Adipocyte (in vitro differentiated cells): ENCODE measurements at places on chromosomes 12 and 14.

- DNase-seq: no peak
These were observed 39.9 kb downstream of the INSM2 start for GRCh38 chr14:35573911-35574310.

DNA sequence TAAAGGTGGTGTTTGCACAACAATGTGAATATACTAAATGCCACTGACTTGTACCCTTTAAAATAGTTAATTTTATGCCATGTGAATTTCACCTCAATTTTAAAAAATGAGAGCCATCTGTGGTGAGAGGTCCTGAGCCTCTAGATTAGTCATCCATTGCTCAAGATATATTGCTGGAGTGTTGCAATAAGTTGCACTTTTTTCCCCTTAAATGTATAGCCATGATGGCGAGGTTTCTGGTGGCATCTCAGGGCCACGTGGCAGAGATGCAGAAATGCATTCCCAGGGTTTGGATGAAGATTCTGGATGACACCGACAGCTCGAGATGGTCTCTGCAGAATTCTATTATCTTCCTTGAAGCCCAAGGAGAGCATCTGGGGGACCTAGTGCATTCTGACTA is 153.7 kb downstream of the AACS start:
- DNase-seq: peak; percentile 57

DNA sequence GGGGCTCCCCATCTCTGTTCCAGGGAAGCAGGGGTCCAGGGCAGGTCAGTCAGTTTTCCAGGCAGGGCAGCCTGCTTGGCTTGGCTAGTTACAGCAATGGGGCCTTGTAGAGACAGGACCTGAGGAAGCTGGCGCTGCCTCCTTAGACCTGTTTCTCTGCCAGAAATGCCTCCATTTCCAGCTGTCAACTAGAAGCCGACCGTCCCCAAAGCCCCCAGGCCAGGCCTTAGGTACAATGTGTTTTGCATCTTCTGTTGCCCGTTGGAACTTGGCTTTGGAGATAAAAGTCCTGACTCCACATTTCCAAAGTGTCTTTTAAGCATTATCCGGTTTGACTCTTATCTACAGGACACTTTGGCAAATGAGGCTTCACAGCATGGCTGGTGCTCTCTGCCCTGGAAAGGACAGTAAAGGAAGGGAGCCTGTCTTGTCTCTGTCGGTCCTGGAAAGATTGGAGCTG is 42.6 kb downstream of the KRT80 start:
- peak; percentile 12 for DNase-seq

- peak; percentile 94 for DNase-seq
These were observed 216.5 kb downstream of the PHLDA1 start for GRCh38 chr12:75814851-75815754.

DNA sequence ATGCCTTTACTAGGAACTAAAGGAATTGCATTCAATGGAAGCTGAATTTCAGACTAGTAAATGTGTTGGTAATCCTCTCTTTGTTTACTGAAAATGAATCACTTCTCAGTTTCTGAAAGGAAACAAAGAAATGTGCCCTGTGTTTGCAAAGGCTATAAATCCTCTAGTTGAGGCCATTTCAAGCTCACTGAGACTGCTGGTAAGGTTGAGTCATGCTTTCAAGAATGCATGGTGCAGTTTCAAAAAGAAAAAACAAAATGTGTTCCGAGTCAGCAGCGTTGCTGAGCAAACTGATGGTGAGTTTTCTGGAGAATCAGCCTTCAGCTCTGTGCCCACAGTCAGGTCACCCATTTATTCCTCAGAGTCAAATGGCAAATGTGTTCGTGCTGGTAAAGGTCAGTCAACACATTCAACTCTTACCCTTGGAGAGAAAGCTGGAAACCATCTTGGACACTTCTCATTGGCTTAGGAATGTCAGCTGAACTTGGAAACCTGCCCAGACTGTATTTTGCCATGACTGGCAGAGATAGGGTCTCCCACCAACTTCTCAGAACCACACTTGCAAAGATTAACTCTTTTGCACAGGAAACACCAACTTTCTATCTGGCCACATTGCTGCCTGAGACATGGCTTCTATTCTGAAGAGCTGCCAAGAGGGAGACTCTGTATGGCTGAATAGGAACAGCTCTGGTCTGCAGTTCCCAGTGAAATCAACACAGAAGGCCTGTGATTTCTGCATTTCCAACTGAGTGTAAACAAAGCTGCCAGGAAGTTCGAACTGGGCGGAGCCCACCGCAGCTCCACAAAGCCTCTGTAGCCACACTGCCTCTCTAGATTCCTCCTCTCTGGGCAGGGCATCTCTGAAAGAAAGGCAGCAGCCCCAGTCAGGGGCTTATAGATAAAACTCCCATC is 484.4 kb downstream of the ATP23 start:
- DNase-seq: peak; percentile 86

DNA sequence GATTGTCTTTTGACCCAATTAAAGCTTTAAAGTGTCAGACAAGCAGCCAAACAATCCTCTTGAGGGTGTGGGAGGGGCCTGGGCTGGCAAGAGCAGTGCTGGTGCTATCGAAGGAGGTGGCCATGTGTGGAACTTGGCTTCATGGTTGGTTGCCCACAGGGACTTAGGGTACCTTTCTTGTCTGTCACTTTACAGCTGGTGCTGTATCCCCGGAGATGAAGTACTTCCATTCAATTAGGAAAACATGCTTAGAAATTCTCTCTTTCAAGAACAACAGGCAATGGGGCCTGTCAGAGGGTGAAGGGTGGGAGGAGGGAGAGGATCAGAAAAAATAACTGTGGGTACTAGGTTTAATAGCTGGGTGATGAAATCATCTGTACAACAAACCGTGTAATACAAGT is 86.5 kb downstream of the DAAM1 start:
- no peak for DNase-seq

DNA sequence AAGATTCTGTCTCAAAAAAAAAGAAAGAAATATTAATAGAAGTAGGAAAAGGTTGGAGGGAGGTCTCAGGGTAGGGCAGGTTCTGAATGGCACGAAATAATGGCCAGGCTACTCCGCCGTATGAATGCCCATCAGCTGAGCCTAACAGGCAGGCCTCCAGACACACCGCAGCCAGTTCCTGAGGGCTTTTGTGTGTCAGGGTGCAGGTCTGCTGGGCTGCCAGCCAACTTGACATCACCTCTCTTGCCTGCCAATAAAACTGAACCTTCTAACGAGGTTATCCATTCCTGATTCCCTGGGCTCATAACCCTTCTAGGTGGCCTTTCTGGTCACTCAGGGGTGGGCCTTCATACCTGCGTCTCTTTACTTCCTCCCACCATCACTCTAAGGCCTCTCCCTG is 3.0 kb downstream of the IFI27 start:
- no peak for DNase-seq

DNA sequence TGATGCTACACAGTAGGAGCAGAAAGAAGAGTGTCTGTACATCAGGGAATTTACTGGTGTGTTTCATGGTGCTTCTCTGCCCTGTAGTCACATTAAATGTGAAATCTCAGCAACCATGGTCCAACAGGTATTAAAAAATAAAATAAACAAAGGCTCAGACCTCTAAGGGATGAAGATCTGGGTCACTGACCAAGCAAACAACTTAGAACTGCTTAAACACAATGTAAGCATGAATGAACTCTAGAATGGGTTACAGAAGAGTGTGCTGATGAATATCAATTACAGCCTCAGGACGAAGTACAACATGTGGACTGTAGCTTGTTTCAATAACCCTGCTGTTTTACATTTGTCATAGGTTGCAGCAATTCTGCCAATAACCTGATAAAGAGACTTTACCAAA is 47.4 kb downstream of the SLC35F4 start:
- DNase-seq: no peak
